ENCODE measurements at places on chromosomes 13 and 19.

DNA sequence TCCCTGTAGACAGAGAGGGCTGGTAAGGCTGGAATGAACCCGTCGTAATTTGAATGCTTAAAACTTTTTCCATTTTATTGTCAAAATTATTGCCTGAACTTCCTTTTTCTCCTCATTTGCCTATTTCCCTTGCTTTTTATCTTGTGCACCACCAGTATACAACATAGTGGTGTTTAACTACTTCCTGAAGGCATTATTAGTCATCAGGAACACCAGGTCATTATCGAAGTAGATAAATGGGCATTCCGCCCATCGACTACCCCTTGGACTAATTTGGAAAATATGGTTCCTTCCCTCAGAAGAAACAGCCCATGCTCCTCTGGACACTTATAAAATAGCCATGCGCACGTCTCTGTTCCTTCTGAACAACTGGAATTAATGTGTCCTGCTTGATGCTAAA lies 232.1 kb downstream of the TM9SF2 start:
- no peak for DNase-seq

DNA sequence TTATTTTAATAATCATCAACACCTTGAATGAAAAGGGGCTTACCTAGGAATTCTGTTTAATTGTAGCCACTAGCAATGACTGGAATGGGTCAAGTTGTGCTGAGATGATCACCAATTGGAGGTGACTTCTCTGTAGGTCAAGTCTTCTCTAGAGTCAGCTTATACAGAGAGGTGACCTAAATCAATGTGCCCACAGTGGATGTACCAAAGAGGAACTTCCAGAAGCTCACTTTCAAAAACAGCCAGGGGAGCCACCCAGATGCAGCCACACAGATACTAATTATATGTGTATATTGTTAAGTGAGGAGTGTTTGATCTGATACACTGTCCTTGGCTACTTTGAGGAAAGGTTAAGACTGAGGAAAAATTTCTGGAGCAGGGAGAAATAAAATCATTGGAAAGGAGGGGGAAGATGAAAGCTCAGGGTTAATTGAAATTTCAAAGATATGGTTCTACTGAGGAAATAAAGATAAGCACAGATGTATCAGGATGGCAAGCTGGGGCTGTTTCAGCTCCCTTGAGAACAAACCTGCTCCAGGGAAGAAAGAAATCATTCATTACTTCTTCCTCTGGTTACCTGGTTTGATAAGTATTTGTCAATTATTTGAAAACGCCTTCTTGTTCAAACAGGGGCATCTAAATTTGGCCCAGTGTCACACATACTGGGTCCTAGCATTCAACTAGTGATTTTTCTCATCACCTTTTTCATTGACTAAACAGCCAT lies 5.1 kb downstream of the GPR183 start:
- DNase-seq = no peak

DNA sequence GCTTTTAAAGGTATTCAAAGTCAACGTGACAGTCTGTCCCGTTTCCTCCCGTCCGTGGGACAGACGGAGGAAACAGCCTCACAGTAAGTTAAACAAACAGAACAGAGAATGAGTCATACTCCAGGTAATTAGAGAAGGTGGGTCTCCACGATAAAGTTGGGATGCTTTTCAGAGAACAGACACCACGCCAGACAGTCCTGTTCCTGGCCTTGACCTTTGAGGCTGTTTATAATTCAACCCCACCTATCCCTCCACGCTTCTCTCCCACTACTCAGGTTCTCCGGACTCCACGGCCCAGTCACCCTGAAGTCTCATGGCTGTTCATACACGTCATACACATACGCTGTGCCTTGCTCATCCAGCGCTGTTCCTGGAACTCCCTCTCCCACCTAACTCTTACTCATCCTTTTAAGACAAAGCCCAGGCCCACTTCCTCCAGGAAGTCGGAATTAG lies 42.5 kb downstream of the ARHGEF18 start:
- DNase-seq = no peak

DNA sequence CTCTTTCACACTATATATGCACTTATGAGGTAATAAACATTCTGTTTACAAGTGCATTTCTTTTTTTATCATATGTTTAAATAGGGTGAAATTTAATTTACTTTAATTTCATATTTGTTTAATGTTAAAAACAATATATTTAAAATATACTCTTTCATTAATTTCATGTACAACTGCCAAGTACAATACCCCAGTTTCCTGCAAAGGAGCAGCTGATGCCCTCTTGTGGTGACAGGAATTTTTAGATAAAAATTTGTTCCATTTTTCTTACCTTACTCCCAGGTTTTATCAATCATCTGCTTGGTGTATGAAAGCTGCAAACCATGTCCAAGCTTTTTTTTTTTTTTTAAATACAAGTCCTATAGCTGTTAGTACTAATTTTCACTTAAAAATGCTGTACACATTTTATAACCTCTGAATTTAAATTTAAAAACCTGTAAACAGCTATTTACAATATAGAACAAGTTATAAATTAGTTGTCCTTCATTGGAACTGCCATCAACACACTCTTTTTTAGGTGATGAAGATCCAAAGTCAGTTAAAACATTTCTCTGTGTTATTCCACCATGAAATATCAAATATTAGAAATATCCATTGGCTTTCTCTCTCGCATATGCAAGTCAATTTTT lies 4.9 kb downstream of the PCDH20 start:
- DNase-seq = no peak

GRCh38 chr13:84433024-84433423 lies 550.8 kb upstream of the SLITRK1 start:
- DNase-seq = no peak

- DNase-seq = no peak
These were observed 558.2 kb downstream of the IRS2 start for GRCh38 chr13:109228211-109228610.

GRCh38 chr13:110298505-110299282 lies 8.3 kb downstream of the COL4A1 start:
- no peak for DNase-seq

DNA sequence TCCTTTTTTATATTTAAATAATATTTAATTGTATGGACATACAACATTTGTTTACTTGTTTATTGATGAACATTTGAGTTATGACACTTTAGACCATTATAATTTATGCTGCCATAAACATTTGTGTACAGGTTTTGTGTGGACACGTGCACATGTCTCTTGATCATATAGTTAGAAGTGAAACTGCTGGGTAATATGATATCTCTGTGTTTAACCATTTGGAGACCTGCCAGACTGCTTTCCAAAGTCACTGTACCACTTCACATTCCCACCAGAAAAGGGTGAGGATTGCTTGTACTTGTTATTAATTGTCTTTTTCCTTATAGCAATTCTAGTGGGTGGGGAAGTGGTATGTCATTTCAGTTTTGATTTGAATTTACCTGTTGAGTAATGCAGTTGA lies 145.6 kb upstream of the KLHL1 start:
- no peak for DNase-seq

DNA sequence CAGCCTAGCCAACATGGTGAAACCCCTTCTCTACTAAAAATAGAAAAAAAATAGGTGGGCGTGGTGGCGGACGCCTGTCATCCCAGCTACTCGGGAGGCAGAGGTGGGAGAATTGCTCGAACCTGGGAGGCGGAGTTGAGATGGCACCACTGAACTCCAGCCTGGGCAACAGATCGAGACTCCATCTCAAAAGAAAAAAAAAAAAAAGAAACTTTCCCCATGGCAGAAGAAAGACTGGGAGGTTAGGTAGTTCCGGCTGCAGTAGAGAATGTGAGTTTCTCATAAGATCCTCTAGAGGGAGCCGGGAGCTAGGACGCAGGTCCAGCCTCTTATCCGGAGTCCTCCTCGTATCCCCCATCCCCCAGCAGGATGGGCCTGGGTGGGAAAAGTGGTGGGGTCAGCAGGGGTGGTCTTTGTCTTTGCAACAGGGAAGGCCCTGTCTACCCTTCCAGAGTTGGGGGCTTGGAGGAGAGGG lies 13.2 kb upstream of the CREB3L3 start:
- no peak for DNase-seq

GRCh38 chr19:47040869-47041268 lies 7.6 kb downstream of the TMEM160 start:
- no peak for DNase-seq

DNA sequence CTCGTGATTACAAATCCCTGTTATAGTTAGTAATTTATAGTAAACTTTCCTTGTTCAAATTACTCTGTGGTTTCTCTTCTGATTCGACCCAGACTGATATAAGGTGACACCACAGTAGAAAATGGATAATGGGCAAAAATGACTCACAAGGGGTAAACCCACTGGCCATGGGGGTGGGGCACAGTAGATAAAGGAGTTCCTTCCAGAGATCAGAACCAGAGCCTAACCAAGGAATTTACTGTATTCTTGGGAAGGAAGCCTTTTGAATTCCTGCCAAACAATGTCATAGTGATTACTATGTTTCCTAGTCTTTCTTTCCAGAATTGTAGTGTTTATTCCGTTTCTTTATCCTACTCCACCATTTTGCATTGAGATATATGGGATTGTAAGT lies 21.9 kb downstream of the MIR17HG start:
- DNase-seq = no peak

DNA sequence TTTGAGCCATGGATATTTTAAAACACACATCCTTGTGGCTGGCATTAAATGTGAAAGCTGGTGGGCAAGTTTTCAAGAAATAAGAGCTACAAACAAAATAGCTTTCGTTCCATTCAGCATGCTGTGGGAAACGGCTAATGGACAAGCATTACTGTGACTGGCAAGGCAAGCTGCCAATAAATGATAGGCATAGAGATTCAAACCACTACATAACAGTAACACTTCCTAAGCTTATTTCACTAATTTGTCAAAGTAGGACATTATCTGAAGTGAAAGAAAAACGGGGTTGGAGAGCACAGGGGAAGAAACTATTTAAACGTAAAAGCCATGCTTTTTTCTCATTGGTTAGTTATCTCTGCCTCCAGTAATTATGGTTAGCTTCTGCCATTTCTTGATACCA lies 26.0 kb downstream of the OBI1 start:
- no peak for DNase-seq

DNA sequence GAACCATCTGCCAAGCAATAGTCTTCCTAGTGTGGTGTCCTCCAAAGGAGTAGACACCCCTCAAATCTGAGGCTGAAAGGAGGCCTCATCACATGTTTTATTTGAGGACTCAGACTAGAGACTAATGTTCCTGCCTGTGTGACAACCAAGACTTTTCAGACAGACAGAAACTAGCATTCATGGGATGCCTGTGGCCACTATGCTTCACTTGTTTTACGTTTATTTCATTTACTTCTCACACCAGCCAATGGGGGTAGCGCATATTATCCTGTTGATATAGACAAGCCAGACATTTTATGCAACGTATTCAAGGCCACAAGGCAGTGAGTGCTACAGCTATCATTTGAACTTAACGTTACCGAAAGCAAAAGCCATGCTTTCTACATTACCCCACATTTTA lies 391.7 kb upstream of the HTR2A start:
- DNase-seq = no peak

DNA sequence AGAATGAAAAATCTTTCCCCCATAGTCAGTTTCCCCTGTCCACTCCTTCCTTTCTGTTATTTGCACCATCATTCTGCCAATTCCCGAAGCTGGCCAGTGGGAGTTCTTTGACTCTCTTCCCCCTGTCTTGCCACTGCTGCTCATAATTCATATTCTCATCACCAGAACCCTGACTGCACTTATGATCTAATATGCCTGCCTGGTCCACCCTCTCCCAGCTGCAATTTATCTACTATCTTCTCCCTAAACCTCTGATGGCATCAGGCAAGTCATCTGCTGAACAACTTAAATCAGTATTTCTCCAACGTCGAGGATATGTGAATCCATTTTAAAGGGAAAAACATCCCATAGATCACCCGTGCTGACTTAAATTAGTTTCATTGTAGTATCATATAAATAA lies 458.0 kb upstream of the GPC6 start:
- no peak for DNase-seq

- DNase-seq = no peak
These were observed 6.4 kb downstream of the LTBP4 start for GRCh38 chr19:40607311-40608239.

DNA sequence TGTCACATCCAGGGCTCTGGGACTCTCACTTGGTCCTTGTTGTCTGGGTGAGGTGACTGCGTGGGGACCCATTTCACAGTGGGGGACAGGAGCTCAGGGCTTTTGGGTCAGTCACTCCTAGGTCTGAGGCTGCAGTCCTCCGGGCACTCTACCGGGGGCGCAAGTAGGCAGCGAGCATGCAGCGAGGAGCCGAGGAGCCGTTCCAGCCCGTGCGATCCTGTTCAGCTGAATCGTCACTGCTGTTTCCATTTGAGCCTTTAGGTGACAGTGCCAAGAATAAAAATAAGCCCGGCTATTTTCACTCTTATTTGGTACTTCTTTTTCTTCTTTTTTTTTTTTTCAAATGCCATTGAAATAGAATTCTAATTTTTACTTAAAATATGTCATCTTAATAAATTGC lies 126.5 kb downstream of the ZNF536 start:
- no peak for DNase-seq

DNA sequence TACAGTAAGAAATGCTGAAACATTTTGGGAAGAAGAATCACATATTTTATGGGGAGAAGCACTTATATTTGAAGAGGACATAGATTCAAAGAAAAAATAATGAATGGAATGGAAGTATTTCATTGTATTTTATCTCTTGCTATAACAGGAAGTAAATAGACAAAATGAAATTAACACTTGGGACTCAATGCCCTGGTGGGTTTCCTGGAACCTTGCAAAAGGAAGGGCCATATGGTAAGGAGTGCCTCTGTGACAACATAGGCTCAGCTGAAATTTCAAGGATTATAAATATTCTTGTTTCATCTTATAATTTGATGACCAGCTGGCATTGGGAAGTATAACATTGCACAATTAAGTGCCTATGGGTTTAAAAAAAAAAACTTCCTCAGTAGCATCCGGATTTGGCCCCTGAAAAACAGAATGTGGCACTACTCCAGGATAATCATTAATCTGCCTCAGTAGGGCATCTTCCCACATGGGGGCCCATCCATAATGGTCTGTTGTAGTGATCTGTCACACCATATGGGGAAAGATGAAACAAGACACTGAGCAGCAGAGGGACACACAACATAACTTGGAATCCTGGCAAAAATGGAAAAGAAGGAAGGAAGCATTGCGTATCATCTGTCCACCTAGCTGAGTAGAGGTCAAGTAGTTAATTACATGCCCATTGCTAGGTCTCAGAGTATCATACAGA lies 321.6 kb downstream of the NDFIP2 start:
- no peak for DNase-seq

GRCh38 chr19:5897189-5897969 lies 6.2 kb downstream of the NDUFA11 start:
- DNase-seq = no peak

DNA sequence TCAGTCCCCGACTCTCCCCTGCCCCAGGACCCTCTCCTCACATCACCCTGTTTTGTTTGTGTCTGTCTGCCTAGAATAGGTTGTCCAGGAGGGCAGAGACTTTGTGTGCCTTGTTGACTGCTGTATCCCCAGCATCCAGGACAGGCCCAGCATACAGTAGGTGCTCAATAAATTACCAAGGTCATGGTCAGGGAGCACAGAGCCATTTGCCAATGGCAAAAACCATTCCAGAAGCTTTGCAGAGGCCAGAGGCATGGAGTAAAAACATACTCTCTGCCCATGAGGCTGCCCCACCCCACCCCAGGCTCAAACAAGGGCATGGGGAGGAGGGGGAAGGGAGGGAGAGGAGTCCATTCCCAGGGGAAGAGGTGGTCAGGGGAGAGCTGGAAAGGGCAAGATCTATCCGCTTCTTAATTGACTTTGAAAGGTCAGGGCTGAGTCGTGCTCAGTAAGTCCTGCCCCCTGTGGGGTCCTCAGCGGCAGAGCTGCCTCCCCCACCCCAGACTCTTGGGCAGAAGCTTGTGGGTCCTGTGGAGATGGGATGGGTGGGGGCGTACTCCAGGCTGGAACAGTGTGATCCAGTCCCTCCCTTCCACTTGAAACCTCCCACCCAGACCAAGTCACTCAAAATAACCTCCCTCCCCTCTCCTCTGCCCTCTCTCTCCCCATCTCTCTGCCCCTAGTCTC lies 4.4 kb downstream of the GPR4 start:
- DNase-seq = no peak

All from stimulated activated CD4-positive, alpha-beta T cell treated with anti-CD3 and anti-CD28 coated beads, Interleukin-4, amount 100 ng/mL, for 4 hours (primary cell).